ENCODE measurements at places on chromosomes 7 and 10. TPM values are rescaled to one million over a fixed set of nuclear protein-coding genes. Genes with fewer than 3 reads are reported as not detected.

The SAP25 gene
- polyA plus RNA-seq: 1.0 TPM

DNA sequence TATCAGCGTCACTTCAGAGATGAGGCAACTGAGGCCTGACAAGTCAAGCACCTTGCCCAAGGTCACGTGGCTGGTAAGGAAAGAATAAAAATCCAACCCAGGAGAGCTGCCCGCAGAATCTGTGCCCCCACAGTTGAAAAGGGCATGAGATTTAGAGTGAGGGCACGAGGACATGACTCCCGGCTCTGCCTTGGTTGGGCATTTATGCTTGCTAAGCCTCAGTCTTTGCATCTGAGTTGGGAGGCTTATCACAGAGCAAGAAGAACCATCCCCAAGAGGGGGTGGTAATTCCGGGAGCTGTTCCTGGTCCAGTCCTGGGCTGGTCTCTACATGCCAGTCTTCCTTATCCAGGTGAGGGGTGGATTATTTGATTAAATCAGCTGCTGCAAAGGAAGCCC, 37.3 kb downstream of the PLPP4 start:
- peaks cover 9% of the 10 kb centered on the region for H3K4me1 ChIP-seq
- DNase-seq: no peak
- H3K4me3 ChIP-seq: no peak overlapping the region

GRCh38 chr10:100158044-100158805, 27.6 kb downstream of the ERLIN1 start:
- H3K4me1 ChIP-seq: no peaks in the 10 kb centered on the region
- no peak overlapping the region for H3K4me3 ChIP-seq
- DNase-seq: no peak
- H3K36me3 ChIP-seq: peaks cover 73% of the 10 kb centered on the region
- H3K27me3 ChIP-seq: no peaks in the 10 kb centered on the region

GRCh38 chr10:102668326-102669107, 24.2 kb downstream of the TRIM8 start:
- no peaks in the 10 kb centered on the region for H3K36me3 ChIP-seq
- no peak overlapping the region for H3K27ac ChIP-seq
- no peaks in the 10 kb centered on the region for H3K27me3 ChIP-seq
- H3K4me1 ChIP-seq: peaks cover 11% of the 10 kb centered on the region

DNA sequence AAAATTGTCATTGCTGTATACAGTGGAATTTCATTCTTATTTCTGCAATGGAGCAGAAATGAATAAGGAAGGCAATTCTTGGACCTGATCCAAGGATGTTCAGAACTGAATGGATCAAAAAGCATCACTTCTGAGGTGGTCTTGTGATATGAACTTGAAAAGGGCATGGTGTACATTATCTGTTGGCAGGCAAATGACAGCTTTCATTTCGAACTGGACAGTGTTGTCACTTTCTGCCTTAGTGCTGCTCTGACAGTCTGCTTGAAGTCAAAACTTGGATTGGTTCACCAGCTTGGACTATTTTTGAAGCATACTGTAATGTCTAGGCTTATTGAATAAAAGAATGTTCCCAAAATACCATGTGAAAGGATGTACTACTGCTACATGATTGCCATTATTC, 52.0 kb downstream of the VCL start:
- DNase-seq: no peak
- peak overlapping the region; percentile 6 for H3K27ac ChIP-seq
- H3K4me1 ChIP-seq: no peaks in the 10 kb centered on the region
- no peaks in the 10 kb centered on the region for H3K27me3 ChIP-seq

The PTCD1 gene
- 8.2 TPM for polyA plus RNA-seq
